ENCODE measurements at places on chromosomes 13 and 19.

GRCh38 chr13:79349011-79349410 lies 57.0 kb downstream of the RBM26 start:
- no peak for DNase-seq

GRCh38 chr19:10004617-10005016 lies 5.7 kb downstream of the COL5A3 start:
- no peak for DNase-seq

DNA sequence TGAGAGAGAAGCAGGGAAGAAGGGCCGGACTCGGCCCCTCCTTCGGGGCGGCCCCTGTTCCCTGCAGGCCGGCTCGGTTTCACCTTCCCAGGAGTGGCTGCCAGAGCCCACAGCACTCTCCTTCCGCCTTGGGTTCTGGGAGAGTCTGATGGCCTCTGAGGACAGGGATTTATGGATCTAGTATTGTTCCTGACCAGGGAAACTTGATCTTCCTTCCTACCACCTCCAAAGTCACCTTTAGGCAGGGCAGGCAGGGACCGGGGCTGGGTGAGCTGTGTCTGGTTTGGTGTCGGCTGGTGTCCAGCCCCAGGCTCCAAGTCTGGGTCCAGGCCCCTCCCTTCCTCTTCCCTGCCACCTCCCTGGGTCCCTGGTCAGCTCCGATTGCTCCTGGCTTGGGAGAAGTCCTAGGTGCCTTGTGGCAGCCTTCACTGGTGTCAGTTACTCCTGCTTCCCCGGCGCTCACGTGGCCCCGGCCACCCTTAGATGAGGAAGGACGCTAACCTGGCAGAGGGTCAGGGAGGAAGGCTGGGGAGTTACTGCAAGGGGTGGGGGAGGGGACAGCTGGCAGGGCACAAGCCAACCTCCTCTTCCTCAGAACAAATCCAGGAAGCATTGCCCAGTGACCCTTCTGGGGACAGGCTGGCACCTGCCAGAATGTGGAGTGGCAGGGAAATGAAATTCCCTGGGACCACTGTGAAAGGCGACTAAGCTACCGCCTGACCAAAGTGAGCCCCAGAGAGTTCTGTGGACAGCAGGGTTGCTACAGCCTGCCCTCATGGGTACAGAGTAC lies 18.8 kb downstream of the RFX1 start:
- DNase-seq: no peak

DNA sequence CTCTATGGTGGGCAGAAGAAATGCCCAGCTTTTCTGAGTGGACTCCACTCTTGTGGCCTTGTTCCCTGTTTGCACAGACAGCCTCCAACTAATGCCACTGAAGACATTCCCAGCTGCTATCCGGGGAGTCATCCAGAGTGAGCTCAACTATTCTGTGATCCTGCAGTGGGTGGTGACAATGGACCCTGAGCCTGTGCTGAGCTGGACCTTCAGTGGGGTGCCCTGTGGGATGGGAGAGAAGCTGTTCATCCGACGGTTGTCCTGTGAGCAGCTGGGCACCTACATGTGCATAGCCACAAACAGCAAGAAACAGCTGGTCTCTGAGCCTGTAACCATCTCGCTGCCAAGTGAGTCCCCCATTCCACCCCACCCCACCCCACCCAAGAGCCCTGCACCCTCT lies 10.3 kb downstream of the IGSF23 start:
- no peak for DNase-seq

DNA sequence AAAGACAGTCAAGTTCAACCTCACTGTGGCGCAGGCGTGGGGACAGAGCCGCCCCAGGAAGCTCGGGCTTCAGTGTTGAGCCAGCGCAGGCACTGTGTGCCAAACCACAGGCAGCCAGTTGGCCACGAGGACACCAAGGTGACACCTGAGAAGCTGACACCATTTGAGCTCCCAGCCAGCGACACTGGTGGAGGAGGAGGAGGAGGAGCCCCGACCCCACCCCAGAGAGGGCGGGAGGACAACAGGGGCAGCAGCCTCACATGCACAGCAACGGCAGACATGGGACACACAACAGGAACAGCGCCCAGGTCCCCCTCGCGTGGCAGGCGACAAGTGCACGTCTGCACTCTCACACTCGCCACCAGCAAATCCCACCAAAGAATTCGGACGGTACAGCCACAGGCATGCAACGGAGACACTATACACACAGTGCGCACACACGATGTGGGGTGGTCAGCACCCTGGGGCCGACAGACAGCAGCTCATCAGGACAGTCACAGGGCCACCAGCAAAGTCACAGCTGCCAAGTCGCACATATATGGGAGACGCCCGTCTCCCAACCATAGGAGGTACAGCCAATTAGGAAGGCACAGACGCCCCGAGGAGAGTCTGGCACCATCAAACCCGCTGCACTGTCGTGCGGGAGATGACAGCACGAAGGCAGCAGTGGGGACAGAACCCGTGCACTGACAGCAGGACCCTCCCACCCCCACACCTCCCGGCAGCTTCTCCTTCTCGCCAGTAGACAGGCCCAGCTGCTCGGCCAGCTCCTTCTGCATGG lies 3.4 kb downstream of the EIF3G start:
- no peak for DNase-seq

- no peak for DNase-seq
These were observed 12.2 kb downstream of the CBARP start for GRCh38 chr19:1225440-1226226.

DNA sequence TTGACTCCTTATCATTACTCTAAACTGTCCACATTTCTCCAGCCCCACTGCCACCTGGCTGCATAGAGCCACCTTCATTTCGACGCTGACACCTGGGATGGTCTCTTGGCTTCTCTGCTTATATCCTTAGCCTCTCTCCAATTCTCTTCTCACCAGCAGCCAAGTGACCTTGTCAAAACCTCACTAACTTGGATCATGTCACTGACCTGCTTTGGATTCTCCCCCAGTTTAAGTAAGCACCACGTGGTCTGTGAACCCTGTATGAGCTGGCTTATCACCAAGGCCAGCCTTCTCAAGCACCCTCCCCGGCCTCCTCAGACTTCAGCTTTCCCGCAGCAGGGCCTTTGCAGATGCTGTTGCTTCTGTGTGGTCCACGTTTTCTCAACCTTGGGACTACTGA lies 12.3 kb upstream of the GGACT start:
- DNase-seq: no peak

GRCh38 chr13:25249001-25249543 lies 38.2 kb downstream of the MTMR6 start:
- no peak for DNase-seq

GRCh38 chr13:112997188-112998130 lies 28.4 kb downstream of the MCF2L start:
- no peak for DNase-seq

- DNase-seq: no peak
These were observed 50.4 kb downstream of the ATP8A2 start for GRCh38 chr13:25422153-25422552.

DNA sequence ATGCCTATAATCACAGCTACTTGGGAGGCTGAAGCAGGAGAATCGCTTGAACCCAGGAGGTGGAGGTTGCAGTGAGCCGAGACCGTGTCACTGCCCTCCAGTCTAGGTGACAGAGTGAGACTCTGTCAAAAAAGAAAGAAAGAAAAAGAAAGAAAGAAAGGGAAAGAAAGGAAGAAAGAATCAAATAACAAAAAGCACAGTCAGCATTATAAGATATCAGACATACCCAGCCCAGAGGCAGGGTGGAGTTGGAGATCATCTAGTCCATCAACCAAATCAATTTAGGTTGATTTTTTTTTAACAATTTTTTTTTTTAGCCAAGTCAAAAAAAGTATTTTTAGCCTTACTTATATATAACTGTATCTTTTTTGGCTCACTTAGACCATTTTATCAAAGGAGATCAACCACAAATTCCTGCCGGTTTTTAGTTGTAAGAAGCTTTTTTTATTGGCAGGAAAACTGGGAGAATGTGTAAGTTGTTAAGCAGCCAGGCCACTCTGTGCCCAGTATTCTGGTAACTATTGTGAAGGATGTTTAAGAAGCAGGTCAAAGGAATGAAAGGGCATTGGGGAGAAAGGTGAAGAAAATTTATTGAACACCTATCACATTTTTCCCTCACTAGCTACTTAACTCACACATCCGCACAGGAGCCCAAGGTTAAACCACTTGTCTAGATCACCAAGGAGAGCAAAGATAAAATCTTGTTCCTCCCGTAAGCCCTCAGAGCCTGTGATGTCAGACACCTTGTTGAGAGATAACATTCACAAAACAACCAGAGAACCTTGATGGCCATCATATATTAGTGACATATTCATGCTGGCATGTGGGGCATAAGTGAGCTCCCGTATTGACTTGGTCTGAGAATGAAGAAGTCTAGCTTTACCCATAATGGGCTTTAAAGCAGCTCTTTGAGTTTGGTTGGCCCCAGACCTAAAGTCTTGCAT lies 91.8 kb downstream of the COL4A2 start:
- DNase-seq: no peak

DNA sequence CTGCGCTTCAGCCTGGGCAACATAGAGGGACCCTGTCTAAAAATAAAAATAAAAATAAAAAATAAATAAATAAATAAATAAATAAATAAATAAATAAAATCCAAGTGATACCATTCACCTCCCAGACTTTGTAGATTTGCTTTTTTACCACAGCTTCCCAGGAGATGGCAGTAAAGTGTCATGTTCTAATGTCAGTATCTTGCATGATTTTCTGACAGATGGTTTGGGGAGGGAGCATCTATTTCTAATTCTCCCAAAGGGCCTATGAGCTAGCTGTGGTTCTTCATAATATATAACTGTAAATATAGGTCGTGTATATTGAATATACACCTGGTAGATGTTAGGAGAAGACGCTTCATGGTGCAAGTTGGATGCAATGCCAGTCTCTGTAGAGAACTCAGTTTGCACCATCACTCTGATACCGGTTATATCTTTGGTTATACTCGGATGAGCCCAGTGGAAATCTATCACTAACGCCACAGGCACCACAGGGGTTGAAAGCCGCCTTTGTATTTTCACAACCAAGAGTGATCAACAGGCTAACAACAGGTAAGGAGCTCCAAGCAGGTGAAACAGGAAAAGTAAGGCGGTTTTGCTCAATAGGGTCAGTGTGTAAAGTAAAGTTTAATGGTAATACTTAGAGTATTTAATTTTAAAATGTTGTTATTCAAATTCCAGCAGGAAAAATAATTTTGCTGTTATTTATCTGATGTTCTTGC lies 13.9 kb downstream of the APLP1 start:
- peak; percentile 18 for DNase-seq

GRCh38 chr19:30168760-30169159 lies 203.4 kb upstream of the ZNF536 start:
- DNase-seq: no peak

DNA sequence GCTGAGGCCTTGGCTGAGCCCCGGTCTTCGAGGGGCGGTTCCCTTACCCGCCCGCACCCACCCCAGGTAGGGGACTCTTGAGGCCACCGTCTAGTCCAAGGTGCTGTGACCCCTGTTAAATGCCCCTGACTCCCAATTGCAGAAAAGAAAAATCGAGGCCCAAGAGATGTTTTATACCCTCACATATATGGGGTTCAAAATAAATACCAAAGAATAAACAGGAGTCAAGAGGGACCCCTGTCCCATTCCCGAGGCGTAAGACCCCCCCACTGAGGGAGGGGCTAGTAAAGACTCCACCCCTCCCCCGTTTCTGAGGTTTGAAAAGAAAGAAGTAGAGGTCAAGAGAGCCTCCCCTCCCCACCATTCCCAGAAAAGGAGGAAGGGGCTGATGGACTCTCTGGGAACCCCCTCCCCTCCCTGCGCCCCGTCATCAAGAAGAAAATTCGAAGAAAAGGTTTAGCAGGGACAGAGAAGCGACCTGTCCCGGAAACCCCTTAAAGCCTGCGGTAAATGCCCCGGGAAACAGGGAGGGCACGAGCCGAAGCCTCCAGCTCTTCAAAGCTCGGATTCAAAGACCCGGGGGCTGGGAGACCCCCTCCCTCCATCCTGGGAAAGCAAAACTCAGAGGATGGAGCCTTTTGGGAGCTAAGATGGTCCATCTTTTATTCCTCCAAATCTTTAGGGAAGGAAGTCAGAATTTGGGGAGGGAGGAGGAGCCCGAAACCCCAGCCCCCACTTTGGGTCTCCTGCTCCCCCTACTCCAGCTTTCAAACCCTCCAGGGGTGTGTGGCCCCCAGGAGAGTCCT lies 755 bp upstream of the RAB3A start:
- DNase-seq: no peak

- DNase-seq: no peak
These were observed 10.1 kb downstream of the ZNF714 start for GRCh38 chr19:21092109-21092508.

DNA sequence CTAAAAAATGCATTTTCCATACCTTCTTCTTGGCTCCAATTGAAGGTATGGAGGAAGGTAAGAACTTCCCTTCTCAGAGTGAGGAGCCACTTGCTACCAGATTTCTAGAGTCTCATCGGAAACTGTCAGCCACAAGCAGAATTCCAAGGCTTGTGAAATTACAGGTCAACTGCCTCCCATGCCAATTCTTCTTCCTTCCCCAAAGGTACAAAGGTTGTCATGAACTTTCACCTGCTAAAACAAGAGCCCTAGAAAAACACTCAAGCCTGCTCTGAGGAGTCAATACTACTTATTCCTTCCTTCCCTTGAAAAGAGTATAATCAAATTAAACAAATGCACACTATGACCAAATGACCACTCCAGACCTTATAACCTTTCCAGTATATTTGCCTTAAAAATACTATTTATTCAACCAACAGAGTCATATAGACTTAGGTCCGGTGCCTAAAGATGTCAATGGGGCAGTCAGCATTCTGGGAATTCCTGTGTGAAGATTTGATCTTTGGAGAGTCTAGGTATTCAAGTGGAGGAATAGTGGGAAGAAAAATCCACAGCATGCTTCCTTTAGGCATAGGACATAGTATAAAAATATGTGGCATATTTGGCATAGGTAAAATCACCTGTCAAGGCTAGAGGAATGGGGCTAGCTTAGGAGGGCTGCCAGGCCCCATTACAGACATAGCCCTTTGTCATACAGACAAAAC lies 539.3 kb downstream of the LIG4 start:
- DNase-seq: no peak

DNA sequence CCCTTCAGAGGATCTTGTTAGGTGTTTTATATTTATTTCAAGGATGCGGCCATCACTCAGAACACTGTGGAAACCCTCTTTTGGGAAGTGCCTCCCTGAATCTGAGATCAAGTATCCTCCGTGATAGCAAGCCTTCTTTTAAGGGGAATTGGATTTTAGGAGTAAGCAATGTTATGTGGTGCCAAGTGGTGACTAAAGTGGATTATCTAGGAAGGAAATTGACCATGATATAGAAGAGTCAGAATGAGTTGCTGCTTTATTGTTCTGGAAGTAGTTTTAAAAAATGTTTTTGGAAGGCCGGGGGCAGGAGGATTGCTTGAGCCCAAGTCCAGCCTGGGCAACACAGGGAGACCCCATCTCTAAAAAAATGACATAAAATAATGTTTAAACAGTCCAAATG lies 6.7 kb downstream of the ERCC5 start:
- no peak for DNase-seq

Data from NCI-H187 treated with DMSO at 0.1 percent for 48 hours (cell line).